ENCODE measurements at places on chromosomes 3 and 15. TPM values are rescaled to one million over a fixed set of nuclear protein-coding genes. Genes with fewer than 3 reads are reported as not detected.
A peak's percentile ranks its signal among the peaks of the same experiment; 100 is the strongest.

GRCh38 chr15:40618023-40618422 is 24.0 kb downstream of the KNL1 start:
- DNase-seq: no peak

- no peak for DNase-seq
Observed at GRCh38 chr3:109413049-109413448, 75.7 kb upstream of the DPPA4 start.

Gene ZNF609
- 12.1 TPM for total RNA-seq

DNA sequence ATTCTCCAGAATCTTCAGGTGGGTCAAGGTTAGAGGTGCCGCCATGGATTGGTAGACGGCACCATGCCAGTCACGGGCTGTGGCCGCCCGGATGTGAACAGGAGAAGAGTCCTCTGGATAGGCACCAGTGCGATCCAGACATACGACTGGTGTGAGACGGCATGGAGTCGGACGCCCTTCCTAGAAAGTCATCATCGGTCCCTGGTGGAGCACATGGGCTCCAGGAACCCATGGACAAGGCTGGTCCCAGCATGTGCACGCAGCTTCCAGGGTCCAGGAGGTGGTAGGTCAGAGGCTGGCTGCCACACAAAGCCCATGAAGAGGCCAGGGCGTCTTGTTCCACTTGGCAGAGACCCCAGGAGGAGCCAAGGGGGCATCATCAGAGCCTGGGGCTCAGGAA is 276.1 kb upstream of the LRRC3B start:
- no peak for DNase-seq

Gene WDR72
- total RNA-seq: 0.22 TPM

DNA sequence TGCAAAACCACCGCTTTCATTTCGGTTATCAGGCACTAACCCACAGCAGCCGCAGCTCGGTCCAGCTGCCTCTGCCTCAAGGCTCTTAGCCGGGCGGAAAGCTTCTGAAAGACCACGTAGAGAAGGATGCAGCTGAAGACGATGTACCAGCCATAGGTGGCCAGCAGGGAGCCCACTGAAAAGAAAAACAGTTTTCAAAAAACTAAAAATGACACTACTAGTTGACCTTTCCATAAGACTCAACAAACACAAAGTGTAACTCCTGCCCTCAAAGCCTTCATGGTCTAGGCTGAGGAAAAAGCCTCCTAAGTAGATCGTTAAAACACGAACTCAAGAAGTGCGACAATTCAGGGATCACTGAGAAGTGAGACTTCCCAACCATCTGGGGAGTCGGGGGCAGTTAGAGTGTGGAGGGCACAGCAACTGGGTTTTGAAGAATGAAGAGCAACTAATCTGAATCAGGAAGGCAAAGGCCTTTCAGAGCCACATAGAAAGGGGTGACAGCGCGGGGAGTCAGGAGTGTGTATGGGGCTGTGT is 716 bp downstream of the SELENOS start:
- DNase-seq: no peak

GRCh38 chr15:60762638-60763037 is 283.7 kb upstream of the ICE2 start:
- no peak for DNase-seq

Gene RBMS3
- 77.4 TPM for total RNA-seq

DNA sequence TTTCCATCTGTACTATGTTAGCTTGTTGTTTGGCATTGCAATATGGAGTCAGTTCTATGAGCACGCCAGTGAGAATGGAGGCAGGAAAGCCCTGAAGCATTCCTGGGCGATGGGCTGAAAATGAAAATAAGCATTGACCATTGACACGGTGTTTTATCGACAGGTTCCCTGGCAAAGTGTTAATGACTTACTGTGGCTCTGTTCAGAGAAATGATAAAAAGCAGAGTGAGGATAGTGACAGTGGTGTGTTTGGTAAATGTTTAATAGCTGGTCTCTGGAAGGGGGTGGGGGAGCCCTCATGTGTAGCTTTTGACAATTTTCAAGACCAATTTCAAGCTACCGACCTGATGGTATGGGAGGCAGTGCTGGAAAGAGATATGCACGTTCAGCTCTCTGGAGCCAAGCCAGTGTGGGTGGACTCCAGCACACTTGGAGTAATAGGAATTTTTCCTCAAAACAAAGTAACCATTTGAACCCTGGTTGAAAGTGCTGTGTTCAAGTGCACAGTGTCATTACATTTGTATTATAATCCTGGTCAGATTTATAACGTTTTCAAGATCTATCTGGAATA is 341.7 kb upstream of the ROBO2 start:
- DNase-seq: no peak

- no peak for DNase-seq
Observed at GRCh38 chr15:90878660-90879059, 5.6 kb upstream of the FES start.

DNA sequence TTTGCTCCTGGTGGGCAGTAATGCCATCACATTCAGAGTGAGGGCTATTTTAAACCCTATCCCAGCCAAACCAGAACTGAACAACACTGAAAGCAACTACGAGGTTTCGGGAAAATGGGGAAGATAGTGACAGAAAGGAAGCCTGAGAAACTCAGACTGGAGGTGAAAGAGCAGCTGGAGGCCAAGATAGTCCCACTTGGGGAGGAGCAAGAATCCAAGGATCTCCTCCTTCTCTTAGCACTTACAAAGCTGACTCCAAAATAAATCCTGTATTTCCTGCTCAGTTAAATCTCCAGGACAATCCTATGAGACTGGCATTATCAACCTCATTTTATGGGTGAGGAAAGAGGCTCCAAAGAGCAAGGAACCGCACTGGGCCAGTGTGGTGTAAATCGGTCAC is 14.1 kb upstream of the SETMAR start:
- no peak for DNase-seq

DNA sequence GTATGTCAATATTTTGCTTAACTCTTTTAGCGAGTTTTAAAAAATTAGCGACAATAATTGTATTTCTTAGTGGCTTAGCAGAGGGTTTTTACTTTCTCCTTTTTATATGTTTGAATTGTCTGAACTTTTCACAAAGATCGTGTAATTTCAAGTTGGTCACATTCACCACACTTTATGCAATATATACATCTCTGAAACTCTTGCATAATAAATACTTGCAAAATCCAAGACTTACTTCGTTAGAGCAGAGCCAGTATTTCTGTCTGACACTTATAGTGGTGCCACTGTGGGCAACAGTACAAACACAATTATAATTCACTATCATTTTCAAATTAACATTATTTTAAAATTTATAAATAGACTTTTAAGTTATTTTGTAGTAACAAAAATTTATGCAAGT is 62.0 kb downstream of the SUCNR1 start:
- no peak for DNase-seq

Gene IL12A
- 0.71 TPM for total RNA-seq

DNA sequence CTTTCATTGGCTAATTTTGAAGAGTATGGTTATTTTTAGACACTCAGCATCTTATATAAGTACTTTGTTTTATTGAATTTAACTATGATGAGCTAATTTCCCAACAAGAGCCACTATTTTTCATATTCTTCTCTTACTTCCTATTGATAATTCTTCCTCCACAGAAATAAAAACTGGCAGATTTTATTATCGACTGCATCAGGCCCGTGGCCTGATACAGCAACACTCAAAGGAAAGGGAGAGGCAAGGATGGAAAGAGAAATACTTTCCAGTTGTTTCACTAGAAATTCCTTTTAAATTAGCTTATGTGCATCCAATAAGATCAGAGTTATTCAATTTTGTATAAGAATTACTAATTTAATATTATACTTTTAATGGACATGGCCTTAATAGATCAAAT is 886.3 kb downstream of the ROBO1 start:
- DNase-seq: peak; percentile 80

DNA sequence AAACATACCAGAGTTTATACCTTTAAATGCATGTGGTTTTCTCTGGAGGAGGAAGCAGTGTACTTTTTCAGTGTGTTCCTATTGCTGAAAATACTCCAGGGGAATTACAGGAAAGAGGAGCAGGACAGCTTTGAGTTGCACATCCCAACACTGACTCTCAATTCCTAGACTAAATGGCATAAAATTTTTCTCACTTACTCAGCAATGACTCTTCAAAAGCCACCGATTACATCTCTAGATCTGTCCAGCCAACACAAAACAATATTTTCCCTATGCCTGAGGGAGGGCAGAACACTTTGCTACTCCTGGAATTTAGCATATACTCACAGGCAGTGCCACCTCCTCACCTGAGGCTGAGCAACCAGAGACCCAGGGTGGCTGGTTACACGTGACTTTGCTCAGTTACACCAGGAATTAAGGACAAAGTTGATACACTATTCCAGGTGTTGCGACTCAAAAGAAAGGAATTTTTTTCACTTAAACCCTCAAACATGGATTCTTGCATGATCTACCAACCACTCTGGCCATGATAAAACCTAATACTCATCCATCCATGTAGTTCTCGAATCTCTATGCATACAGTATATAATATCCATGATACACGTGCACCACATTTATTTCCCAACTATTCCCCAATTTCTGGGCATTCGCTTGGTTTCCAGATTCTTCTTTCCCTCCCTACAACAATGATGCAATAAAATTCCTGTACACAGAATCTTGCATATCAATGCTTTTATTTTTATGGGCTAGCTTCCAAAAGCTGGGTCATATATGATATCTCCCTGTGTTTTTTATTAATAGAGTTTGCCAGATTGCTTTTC is 194.6 kb downstream of the THRB start:
- peak; percentile 32 for DNase-seq

GRCh38 chr3:47565734-47566550 is 12.7 kb downstream of the CSPG5 start:
- no peak for DNase-seq

GRCh38 chr3:192897005-192897404 is 20.7 kb downstream of the MB21D2 start:
- no peak for DNase-seq

DNA sequence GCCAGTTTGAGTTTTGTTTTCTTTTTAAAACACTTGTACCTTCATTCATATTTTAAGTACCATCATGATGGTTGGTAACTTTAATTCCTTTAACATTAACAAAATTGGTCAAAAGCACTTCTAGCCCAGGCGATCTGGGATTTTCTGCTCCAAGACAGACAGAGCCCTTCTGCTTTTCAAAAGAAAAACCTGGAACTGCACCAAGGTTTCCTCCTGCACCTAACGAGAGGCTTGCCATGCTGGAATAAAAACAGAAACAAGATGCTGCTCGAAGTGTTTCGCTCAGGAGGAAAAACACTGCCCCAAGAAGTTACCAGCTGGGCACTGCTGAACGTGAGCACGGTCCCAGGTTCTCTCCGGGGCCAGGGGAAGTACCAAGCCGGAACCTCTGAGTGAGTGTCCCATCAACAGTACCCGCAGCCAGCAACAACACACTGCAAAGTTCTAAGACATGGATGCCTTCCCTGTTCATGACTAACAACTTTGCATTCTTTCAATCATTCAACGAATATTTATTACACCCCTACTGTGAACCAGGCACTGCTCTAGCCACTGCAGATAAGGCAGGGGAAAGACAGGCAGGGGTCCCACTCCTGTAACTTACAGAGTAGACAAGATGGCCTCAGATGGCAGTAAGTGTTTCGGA is 98.8 kb downstream of the XXYLT1 start:
- DNase-seq: no peak

GRCh38 chr15:101651554-101652097 is 555 bp downstream of the TM2D3 start:
- DNase-seq: peak; percentile 71

GRCh38 chr3:53511246-53511645 is 16.8 kb downstream of the CACNA1D start:
- DNase-seq: no peak

Gene CPN2
- total RNA-seq: 0.04 TPM

DNA sequence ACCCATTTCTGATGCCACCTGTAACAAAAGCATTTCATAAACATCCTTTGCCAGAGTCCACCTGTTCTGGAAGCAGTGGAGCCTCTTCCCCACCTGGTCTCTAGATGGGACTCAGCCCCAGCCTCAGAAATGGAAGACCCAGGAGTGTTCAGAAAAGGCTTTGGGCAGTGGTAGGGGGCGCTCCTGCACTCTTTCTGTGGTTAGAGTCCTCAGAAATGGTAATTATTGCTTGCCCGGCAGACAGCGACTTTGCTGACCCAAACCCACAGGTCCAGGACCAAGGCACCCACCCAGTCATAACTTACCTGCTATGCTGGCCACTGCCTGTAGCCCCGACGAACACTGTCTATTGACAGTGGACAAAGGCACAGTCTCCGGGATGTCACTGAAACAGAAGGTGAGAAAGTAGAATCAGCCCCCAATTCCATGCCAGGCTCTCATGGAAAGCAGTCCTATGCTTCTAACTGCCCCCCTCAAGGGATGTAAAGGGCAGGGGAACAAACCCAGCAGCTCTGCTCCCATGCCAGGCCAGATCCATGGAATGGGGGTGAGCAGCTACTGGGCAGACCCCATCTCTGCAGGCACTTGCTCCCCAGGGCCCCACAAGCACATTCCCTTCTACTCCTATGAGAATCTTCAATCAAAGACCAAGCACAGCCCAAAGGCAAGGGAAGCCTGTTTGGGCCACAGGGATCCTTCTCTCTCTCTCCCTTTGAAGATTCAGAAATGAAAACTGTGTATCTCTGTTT is 5.1 kb downstream of the ACAA1 start:
- DNase-seq: no peak

Gene PLCH1
- 0.44 TPM for total RNA-seq

DNA sequence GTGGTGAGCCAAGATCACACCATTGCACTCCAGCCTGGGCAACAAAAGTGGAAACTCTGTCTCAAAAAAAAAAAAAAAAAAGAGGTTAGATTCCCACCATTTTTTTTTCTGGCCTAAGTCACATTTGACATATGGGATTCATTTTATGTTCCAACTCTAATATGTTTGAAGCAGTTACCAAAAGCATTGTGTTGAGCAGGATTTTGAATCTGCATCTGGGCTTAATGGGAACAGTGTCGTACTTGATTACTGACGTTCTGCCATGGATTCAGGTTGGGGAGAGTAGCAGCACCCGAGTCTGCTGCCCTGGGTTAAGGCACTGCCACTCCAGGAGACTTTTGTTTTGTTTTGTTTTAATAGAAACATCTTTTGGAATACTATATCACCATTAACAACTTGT is 348.7 kb upstream of the TBL1XR1 start:
- peak; percentile 75 for DNase-seq

DNA sequence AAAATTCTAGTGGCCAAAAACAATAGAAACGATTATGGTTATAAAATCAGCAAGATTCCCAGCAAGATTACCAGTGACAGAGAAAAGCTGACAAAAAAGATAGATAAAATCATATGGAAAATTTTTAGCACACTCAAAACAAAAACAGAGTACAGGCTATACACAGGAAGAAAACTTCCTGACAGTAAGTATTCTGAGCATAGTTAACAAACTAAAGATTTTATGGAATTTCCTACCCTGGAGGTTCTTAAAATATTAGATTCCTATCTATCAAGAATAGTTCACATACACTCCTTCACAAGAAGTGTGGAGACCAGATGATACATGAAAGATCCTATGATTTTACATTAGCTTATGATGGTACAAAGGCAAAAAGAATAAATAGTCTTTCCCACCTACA is 50.8 kb downstream of the ZNF148 start:
- DNase-seq: no peak

DNA sequence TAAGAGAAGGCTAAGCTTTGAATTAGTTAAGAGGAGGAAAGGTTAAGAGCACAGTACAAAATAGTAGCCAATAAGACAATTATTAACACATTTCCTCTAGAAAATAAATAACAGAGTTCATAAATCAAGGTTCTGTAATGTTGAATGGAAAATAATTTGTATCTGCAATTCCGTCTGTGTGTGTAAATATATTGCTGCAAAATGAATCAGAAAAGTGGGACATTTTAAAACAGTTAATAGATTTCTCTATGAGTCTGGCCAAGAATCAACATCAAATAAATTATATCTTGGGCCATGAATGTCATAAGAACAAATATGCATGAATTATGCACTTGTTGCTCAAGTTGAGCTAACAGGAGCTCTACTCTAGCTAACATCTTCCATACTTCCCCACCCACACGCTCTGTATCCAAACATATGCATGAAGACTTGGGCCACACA is 14.2 kb upstream of the SUCNR1 start:
- DNase-seq: no peak
